ENCODE measurements at places on chromosomes 13 and 19.

DNA sequence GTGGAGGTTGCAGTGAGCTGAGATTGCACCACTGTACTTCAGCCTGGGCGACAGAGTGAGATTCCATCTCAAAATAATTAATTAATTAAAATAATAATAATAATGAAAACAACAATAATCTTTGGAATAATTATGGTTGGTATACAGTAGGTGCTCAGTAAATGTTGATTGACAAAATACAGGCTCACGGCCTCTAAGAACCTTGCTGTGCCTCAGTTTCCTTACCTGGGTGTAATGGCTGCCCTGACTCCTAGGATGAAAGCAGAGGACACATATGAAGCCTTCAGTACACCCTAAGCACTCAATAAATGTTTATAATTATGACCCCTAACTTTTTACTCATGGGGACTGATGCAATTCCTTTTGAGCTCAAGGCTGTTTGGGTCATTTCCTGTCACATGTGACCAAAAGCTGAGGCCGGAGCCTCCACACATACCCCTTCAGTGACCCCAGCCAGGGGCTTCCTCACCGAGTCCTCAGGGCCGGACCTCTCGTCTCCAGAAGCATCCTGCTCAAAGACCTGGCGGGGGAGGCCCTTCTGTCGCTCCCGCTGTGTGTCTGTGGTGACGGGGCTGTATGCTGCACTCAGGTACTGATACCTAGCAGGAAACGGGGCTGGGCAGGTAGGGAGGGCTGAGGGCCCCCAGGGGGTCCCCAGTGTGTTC, 10.5 kb downstream of the DOCK6 start:
- no peak for DNase-seq

GRCh38 chr19:7845390-7846154, 15.6 kb downstream of the EVI5L start:
- DNase-seq: no peak

- DNase-seq: no peak
Observed at GRCh38 chr13:31184981-31185645, 14.7 kb upstream of the B3GLCT start.

DNA sequence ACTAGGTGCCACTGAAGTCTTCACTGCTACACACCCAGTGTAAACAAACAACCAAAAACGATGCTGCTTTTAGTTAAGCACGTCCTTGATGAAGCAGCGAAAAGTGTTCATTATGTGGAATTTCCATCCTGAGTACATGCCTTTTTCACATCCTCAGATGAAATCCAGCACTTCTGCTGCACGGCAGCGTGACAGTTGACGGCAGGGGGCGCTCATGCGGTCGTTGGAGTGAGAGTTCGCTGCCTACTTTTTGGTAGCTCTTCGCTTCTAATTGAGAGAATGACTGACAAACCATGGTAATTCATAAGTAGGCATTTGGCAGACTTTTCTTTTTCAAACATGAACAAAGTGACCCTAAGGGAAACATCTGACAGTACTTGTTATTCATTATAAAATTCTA, 1124.9 kb downstream of the EFNB2 start:
- no peak for DNase-seq

- DNase-seq: no peak
Observed at GRCh38 chr13:27171244-27171826, at the start of gene USP12. Gene USP12, minus strand, starts transcription at chr13:27171811. Its CDS starts 172 bp downstream, at chr13:27171639.

GRCh38 chr13:22271903-22272302, 601.0 kb downstream of the FGF9 start:
- no peak for DNase-seq

- DNase-seq: no peak
Observed at GRCh38 chr13:54633456-54633855, 1604.8 kb downstream of the OLFM4 start.

DNA sequence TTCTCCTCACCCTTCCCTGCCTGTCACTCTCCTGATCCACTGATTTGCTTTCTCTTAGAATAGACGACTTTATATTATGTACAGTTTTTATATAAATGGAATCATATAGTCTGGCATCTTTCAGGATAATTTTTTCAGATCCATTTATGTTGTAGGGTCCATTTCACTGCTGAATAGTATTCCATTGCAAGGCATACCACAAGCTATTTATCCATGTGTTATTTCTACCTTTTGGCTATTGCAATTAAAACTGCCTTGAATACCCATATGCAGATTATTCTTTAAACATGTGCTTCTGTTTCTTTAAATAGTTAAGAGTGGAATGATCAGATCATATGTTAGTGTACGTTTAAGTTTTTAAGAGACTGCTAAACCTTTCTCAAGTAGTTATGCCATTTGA, 17.8 kb upstream of the ZNF177 start:
- no peak for DNase-seq

GRCh38 chr19:13748169-13748828, 16.0 kb upstream of the MRI1 start:
- DNase-seq: no peak

DNA sequence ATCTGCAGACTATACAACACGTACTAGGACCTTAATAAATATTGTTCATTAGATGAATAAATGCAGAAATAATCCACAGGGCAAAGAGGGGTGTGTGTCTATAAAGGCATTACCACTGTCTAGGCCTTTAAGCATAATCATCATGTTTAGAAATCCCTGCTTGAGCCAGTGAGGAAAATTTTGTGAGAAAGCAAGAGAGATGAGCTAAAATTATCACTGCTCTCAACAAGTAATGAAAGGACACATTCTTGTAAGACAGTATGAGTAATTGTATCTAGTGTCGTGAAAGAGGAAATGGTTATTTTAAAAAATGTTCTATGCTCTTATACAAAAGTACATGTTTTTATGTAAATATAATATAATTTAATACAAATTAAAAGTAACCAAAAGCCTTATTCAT, 1699.4 kb downstream of the PCDH9 start:
- no peak for DNase-seq

DNA sequence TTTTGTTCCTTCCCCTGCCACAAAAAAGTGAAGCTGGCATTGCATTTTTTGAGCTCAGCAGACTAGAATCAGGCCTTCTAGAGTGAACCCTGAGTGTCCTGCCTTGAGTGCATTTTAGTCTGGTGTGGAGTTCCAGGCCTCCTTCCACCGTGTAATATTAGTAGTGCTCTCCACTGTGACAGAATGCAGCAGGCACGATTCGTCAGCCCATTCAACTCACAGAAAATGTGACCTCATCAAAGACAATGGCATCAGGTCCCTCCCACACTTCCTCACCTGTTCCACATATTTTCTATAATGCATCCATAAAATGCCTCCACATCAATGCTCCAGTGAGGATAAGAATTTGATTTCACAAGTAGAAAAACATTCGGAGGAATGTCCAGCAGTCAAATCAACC, 227.6 kb downstream of the FGF9 start:
- no peak for DNase-seq

GRCh38 chr13:40792284-40793051, 3.1 kb downstream of the SLC25A15 start:
- no peak for DNase-seq

DNA sequence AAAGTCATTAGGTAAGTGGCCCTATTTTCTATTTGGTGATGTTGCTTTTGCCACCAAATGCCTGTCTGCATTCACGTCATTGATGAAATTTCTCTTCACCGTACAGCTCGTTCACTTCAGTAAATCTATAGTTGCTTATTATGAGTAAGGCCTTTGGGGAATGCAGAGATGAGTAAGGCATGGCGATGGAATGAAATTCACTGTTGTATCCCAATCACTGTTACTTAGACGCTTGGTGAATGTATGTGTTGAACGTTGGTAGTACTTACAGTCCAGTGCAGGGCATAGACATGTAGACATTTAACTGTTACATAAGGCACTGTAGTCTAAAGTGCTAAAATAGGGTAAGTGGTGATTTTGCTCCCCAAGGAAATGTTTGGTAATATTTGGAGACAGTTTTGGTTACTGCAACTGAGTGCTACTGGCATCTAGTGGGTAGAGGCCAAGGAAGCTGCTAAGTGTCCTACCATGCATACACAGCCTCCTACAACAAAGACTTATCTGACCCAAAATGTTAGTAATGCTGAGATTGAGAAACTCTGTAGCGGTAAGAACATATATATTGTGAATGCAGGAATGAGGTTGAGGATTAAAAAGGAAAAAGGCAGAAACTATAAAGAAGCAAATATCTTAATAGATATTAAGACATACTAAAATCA, 5.8 kb downstream of the AKAP11 start:
- DNase-seq: no peak

- DNase-seq: no peak
Observed at GRCh38 chr13:35909091-35909490, 222.1 kb downstream of the DCLK1 start.

DNA sequence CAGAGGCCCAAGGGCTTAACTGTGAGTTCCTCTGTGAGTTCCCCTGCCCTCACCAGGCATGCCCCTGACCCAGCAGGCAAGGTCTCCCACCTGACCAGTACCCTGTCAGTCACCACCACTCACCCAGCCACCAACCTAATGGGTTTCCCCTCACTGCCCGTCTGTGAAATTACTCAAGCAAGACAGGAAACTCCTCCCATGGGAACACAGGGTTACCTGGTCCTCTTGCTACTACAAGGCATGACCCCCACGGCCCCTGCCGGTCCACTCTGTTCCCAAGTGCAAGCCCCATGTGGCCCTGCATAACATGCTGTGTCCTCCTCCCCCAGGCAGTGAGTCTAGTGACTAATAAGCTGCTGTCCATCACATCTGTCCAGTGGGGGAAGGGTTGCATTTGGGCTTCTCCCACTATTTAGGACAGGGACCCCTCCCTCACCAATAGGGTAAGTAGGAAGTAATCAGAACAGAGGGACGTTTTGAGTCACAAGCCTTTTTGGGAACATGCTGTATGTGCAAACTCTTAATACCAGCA, 8.0 kb upstream of the DHRS12 start:
- no peak for DNase-seq

GRCh38 chr19:18940769-18941627, at the start of gene HOMER3:
Gene HOMER3, minus strand, starts transcription at chr19:18941217. Its CDS starts 2,235 bp downstream, at chr19:18938982.
- peak; percentile 61 for DNase-seq

- no peak for DNase-seq
Observed at GRCh38 chr13:47332149-47332548, 435.3 kb upstream of the HTR2A start.

All from left renal pelvis (tissue), 4 donors.